Activated CD4-positive, alpha-beta T cell treated with anti-CD3 and anti-CD28 coated beads, Interleukin-2, amount 50 U/mL, for 4 hours (primary cell): ENCODE measurements at places on chromosomes 6 and 20.
A peak's percentile ranks its signal among the peaks of the same experiment; 100 is the strongest.

DNA sequence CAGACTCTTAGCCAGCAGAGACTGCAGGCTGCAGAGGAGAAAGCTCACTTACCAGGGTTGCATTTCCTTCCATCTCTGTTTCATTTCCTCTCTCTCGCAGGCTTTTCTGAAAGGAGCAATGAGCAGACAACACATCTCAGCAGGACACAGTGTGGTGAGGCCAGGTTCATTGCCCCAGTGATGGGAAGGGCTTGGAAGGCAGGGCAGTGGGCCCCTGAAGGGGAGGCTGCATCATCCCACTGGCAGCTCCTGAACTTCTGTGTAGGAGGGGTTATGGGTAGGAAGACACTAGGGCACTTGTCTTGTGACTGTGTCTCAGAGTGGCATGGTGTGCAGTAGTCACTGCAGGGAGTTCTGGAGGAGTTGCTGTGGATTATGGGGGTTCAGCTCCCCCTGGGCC, 246.8 kb downstream of the QKI start:
- DNase-seq, result no peak

DNA sequence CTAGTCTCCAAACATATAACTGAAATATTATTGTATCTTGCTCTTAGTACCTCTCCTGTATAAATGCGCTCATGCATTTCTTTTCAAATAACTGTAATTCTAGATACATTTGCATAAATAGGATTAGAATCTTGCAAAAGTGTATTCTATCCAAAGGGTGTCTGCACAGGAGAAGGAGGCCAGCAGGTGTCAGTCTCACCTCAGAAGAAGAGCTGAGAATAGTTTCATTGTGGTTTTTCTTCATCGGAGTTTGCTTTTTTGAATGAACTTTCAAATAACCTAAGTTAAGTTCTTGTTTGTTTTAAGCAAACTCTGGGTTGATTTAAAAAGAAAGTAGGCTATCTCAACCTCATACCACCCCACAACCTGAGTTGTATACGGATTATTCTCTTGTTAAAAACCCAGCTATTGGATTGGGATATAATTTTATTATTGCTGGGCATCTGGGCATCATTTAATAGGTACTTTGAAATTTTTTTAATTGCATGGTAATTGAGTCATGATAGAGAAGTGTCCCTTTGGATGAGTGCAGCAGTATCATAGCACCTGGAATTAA, 125.0 kb upstream of the MLIP start:
- DNase-seq, result no peak

- no peak for DNase-seq
Observed at GRCh38 chr20:25040438-25040831, 17.5 kb downstream of the ACSS1 start.

- DNase-seq, result no peak
Observed at GRCh38 chr20:41171736-41172295, 34.5 kb downstream of the PLCG1 start.

- no peak for DNase-seq
Observed at GRCh38 chr20:2610941-2611720, 41.3 kb upstream of the NOP56 start.

DNA sequence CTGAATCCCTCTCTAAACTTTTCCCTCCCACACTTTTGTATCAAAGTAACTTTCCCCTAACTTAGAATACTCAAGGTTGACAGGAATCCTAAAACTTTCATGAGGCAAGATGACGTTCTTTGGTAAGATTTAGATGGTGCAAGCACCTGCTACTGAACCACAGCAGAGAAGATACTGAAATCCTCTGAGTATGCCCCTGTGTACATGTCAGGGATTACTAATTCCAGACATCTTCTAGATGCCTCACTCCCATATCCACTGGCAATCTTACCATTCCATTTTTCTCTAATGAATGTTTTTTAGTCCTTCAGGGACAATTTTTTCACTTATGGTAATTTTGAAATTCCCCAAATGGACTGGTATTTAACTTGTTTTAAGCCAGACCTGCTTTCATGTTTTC, 9.1 kb downstream of the APOBEC2 start:
- DNase-seq, result no peak

GRCh38 chr6:2948228-2949025, 22.9 kb downstream of the SERPINB6 start:
- DNase-seq, result no peak

DNA sequence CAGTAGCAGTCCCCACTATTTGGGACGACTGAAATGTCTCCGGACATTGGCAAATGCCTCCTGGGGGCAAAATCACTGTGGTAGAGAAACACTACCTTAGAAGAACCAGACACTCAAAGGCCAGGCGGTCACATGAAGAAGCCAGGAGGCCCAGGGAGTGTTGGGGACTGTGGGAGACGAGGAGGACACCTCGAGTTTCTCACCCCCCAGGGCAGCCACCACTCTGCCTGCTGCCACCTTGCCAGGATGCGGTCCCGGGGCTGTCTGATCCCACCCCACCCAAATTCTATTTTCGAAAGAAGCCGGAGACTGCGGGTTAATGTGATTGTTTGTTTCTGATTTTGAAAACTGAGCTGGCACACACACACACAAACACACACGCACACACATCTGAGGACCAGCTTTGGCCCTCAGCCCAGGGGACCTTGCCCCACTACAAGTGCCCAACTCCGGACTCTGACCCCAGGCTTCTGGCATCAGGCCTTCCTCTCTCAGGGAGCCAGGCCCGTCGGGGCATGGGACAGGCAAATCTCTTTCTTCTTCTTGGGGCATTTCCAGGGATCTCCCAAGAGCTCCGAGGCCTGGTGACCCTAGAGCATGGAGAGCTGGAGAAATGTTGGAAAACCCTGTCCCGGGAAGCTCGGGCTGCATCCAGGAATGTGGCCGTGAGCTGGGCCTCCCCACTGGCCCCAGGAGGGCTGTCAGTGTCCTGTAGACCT, 187.5 kb upstream of the PMEPA1 start:
- DNase-seq, result no peak

GRCh38 chr6:30020626-30021025, 40.4 kb upstream of the POLR1H start:
- DNase-seq, result no peak

DNA sequence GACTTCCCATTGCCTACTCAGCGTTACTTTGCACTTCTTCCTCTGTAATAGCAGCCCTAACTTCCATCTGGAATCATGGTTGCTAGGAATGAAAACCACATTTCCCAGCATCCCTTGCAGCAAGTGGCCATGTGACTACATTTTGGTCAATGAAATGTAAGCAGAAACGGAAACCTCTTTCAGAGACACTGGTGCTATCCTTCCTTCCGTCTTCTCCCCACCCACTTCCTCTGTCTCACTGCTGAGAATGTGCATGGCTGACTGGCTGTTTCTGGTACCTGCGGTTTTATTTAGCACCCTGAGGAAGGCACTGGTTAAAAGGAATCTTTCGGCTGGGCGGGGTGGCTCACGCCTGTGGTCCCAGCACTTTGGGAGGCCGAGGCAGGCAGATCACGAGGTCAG, 107.4 kb downstream of the SCML4 start:
- peak; percentile 60 for DNase-seq

DNA sequence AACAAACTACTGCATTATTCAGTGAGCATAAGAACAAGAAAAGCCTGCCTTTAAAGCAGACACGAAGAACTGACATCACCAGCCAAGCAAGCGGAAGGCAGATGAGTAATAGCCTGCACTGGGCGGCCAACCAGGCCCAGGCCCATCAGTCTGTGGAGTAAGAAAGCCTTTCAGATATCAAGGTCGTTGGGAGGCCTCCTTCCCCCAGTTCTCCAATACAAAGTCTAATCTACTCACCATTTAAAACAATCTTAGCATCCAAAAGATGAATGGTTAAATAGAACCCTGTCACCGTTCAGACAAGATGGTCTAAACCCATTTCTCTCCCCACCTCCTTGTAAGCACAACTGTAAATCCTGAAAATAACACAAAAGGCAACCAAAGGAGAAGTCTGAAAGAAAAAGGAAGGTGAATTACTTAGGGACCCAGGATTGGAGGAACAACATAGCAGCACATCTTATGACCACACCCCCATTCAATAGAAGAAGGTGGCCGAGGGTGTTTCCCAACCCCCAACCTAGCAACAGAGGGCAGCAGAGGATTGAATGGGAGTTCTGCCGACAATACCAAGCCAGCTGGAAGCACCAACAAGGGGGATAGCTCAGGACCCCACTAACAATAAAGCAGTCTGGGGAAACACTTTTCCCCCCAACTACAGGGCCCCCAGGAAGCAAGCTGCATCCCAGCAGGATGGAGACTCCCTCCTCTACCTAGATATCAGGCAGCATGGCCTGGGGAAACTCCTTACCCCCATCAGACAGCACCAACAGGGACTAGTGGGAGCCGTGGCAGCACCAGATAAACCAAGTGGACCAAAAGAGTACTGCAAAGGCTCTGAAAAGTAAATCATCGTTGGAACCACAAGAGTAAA, 67.9 kb downstream of the ZHX3 start:
- DNase-seq, result no peak

- peak; percentile 12 for DNase-seq
Observed at GRCh38 chr6:158938811-158939254, 61.2 kb downstream of the RSPH3 start.

DNA sequence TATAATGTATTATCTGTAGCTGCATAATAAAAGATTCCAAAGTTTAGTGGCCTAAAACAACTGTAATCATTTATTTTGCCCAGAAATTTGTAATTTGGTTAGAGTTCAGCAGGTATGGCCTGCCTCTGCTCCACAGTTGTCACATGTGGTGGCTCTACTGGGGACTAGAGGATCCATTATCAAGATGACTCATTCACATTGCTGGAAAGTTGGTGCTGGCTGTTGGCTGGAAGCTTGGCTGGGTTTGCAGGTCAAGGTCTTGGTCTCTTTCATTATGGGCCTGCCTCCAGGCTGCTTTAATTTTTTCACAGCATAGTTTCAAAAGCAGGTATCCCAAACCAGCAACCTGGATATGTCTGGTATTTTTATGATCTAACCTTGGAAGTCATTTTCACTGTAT, 17.6 kb downstream of the TRDN start:
- no peak for DNase-seq

- DNase-seq, result no peak
Observed at GRCh38 chr20:46150943-46151342, 32.8 kb downstream of the CD40 start.

GRCh38 chr20:33013701-33014326, 6.3 kb downstream of the BPIFB2 start:
- DNase-seq, result no peak

- no peak for DNase-seq
Observed at GRCh38 chr6:134472661-134473060, 154.7 kb upstream of the SGK1 start.

- DNase-seq, result no peak
Observed at GRCh38 chr6:20207088-20207418, 5.2 kb downstream of the MBOAT1 start.

- DNase-seq, result no peak
Observed at GRCh38 chr6:111406200-111406721, 76.8 kb downstream of the REV3L start.

DNA sequence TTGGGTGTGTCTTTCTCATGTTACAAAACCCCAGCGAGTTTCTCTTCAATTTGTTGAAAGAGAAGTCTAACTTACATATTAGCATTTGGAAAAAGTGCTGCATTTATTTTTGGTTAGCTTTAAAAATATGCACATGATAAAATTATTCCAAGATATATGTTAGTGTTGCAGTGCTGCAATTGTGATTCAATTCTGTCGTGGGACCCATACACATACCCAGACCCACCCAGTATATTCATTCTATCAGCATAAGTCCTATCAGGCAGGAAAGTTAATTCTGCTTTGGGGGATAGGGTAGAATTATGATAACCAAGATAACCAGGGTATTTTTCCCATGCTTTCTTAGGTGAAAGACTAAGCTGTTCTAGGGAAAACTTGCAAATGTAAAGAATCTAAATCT, 313.5 kb downstream of the EPHA7 start:
- no peak for DNase-seq

DNA sequence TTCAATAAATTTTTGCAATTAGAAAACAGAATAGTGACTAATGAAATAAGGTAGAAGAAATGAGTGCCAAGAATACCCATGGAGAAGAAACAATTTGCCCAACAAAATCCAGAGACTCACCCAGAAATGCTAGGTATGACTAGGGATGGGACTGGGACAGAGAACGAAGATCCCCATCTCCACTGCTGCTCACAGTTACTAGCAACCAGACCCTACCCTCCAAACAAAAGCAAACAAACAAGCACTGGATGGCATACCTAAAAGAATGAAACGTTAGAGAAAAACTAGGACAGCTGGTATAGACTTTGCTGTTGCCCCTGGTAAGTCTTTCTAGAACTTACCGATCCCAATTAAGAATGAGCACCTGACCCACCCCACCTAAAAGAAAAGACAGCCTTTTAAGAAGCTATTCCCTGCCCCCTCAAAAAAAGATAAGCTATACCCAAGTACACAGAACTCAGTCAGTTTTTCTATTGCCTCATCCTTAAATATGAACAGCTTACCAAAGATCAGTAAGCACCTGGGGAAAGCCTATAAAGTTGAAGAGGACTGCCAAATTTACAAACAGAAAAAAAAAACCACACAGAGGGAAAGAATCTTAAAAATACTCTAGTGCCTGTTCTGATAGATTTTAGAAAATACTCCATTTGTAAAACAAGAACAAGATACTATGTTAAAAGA, 31.7 kb downstream of the REPS1 start:
- DNase-seq, result no peak

- no peak for DNase-seq
Observed at GRCh38 chr6:117985916-117986315, 78.9 kb downstream of the SLC35F1 start.
